ENCODE measurements at places on chromosomes 2 and 18.
A peak's percentile ranks its signal among the peaks of the same experiment; 100 is the strongest.

DNA sequence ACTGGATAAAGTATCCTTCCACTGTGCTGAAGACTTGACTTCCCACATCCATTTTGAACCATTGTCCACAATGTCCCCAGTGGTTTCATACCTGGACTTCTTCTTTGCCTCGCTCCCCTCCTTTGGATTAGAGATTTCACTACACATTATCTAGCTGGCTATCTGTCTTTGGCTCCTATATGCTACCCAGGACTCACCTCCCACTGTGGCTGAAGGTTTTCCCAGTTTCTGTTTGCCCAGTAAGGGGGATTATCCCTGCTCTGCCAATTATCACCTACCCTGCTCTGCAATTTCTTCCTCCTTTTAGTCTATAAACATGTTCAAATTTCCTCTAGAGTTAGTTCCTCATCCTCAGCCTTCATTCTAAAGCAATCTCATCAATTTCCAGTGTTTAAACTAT lies 9.1 kb downstream of the NDUFS1 start:
- DNase-seq, result no peak

DNA sequence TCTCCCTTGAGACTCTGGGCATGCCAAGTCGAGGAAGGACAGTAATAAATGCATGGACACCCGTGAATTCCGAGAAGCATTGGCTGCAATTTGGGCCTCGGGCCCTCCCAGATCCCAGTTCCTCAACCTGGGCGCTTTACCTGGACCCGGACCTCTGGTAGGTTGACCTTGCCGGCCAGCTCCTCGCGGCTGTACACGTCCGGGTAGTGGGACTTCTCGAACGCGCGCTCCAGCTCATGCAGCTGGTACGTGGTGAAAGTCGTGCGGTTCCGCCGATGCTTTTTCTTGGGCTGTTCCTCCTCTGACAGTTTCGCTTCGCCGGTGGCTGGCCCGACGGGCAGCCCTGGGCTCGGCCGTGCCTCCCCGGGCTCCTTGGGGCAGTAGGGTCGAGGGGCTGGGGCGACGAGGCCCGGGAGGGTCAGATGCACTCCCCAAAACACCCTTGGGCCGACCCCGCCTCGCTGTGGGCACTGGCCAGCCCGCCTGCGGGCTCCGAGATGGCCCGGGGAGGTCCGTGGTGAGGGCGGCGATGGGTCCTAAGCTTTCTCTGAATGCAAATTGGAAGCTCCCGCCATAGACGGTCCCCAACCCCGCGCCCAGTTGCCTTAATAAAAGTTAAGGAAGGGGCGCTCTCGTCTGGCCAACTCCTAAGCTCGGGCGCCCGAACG lies 899 bp downstream of the RAX start:
- DNase-seq, result no peak

DNA sequence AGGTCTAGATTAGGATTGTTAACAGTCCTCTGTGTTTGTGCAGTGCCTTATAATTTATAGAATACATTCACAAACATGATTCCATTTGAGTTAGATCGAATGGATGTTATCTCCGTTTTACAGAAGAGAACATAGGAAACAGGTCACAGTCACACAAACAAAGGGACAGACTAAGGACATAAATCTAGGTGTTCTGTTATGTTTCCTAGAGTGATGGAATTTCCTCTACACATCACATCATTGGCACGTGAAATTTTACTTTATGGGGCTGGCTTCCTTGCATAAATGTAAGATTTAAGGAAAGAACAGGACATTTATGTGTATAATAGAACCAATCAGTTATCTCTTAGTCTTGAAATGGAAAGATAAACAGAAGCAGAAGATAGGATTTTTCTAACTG lies 6.4 kb downstream of the TRIM54 start:
- no peak for DNase-seq

- peak; percentile 81 for DNase-seq
Observed at GRCh38 chr18:12041561-12041960, 52.1 kb upstream of the ANKRD62 start.

DNA sequence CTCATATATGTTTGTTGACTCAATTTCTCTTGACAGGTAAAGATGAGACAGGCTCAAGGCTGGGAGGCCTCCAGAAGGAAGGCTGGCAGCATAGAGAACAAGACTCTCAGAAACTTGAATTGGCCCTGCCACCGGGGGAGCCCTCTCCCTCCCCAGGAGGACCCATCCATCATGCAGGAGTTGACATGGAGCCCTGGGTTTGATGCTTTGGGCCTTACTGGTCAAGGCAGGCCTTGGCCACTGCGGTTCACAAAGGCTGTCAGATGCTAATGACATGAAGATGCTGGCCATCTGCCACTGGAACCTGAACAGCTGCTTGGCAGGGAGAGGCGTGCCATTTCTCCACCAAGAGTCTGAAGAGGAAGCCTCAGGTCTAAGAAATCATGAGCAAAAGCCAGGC lies 193.6 kb downstream of the MTCL1 start:
- DNase-seq, result no peak

DNA sequence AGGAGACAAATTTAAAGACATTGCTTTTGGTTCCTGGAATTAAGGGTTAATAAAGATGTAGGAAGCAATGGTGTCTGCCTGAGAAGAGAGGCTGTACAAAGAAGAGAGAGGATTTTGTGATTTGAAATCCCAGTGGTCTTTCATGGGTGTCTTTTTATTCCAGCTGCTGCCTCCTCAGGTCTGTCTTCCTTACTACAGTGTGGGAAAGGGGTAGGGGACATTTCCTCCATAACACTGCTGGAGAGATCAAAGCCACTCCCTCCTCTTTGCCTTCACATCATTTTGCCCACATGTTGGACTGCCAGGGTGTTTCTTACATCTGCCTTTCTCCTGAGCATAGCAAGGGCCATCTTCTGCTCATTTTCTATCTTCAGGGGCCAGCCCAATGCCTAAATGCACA lies 348.5 kb downstream of the EN1 start:
- no peak for DNase-seq

GRCh38 chr2:235382179-235382578 lies 111.7 kb upstream of the AGAP1 start:
- no peak for DNase-seq

- no peak for DNase-seq
Observed at GRCh38 chr18:64513401-64513800, 364.5 kb upstream of the LINC00305 start.

GRCh38 chr2:220417503-220417902 lies 790.1 kb downstream of the SLC4A3 start:
- DNase-seq, result no peak

GRCh38 chr2:75276093-75277029 lies 77.0 kb upstream of the TACR1 start:
- DNase-seq, result peak; percentile 4

- no peak for DNase-seq
Observed at GRCh38 chr2:186962085-186962747, 113.2 kb upstream of the ZSWIM2 start.

DNA sequence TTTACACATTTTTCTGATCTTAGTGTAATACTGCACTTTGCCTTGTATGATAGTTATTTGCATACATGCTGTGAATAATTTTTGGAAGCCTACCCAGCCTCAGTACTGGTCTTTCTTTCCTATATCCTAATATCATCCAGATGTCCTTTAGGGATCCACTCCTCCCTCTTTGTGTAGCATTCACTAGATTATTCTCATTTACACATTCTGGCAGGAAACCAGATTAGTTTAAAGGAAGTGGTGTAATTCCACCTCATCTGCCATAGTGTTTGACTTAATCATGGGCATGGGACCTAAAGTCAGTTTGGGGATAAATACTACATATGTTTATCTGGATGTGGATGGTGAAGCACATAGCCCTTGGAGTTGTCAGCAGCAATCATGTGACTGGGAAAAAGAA lies 444.9 kb upstream of the MAP2 start:
- no peak for DNase-seq

DNA sequence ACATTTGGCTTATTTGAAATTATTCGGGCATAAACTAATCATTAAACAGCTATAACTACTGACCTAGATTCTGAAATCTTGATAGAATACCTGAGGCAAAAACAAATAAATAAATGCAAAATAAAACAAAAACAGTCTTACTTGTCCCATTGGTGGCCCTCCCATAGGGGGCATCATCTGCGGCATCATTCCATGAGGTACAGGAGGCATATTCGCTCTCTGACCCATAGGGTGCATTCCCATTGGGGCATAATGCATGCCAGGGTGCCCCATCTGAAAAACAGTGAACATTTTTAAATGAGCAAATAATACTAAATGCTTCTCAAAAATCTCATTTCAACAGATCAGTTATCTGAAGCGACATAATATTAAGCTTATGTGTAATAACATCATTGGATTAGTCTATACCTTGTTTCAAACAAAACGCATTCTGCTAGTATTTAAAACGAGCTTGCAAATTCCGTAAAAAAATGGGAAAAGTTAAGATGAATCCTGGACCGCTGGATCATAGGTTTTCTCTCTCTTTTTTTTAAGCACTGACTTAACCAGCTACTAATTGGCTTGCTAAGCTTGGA lies 1.3 kb downstream of the PRPF40A start:
- no peak for DNase-seq

DNA sequence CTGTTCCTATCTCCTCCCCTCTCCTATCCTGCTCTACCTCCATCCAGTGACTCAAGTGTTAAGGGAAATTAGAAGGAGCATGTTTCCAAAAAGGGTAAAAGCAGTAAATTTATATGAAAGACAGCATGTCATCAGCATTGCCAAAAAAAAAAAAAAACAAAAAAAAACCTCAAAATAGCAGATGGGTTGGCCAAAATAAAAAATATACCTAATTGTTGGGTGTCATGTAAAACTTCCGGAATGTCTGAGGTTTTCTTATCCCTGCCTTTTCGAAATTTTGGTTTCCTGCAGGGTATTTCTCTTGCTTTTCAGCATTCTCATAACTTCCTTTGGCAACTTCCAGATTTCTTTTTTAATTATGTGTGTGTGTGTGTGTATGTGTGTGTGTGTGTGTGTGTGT lies 241.6 kb upstream of the FN1 start:
- DNase-seq, result no peak

DNA sequence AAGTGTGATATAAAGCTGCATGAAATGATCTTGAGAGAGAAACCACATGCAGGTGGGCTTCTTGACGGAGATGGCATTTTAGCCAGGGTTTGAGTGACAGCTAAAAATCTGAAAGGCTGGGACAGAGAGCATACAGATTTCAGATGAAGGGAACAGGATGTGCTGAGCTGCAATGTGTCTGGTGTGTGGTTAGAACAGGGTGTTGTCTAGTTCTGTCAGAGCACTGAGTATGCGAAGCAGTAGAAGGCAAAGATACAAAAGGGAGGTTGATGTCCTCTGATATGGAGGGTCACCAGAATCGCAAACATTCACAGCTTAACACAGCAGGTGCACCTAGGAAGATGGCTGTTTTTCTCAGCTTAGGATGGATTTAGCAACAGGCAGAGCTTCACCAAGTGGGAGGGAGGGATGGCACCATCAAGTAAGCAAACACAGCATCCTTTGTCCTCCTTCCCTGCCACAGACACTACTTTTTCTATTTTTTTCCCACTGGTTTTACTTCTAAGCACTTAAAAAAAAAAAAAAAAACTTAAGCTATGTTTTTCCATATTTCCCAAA lies 182.5 kb downstream of the TMX3 start:
- no peak for DNase-seq

GRCh38 chr2:135299658-135300244 lies 231.3 kb downstream of the ZRANB3 start:
- no peak for DNase-seq

DNA sequence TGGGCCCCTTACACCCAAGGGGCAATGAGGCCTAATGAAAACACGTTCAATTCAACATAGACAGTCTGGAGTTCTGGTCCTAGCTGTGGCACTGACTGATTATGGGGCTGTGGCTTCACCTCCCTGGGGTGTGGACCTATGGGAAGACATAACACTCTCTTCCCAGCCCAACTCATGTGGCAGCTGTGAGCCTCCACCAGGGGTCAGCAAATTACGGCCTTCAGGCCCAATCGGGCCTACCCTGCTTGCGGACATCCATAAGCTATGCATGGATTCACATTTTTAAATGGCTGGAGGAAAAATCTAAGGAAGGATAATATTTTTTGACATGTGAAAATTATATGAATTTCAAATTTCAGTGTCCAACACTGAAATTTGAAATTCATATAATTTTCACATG lies 101.3 kb downstream of the LOXHD1 start:
- DNase-seq, result no peak

DNA sequence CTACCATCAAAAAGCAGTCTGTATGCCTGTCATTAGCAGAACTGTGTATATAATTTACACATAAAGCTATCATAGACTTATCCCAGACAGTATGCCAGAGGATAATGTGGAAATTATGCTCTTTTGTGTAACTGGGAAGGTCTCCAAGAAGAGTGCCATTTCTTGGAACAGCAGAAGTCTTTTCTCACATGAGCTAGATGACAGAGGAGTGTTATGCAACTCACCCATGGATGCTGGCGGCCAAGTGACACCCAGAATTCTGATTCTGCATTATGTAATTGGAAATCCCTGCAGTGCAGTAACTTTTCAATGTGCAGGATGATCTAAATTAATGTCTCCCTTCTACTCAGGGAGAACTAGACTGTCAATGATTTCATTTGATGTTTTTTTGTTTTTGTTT lies 160.0 kb downstream of the UBE2E3 start:
- peak; percentile 74 for DNase-seq

- no peak for DNase-seq
Observed at GRCh38 chr2:239472235-239472775, 71.5 kb upstream of the HDAC4 start.

- DNase-seq, result no peak
Observed at GRCh38 chr2:43648994-43649701, 12.1 kb downstream of the PLEKHH2 start.

GRCh38 chr2:118852605-118853128 lies 5.2 kb upstream of the EN1 start:
- no peak for DNase-seq

GRCh38 chr2:5330961-5331360 lies 361.2 kb upstream of the SOX11 start:
- DNase-seq, result no peak

DNA sequence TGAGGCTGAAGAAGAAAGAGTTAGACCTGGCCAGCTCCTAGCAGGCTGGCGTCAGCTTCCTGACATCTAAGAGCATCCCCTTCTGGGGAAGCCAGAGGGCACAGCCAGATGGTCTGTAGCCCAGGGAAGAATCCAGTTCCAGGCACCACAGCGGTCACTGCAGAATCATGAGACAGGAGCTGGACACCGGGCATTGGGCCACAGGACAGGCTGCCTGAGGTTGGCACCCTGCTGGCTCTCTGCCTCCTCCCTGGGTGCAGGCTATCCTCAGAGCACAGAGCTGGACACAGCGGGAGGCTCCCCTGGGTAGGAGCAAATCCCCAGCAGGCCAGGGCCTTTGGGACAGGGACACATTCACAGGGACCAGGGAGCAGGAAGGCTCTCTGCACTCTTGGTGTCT lies 19.8 kb upstream of the ATOH8 start:
- no peak for DNase-seq

DNA sequence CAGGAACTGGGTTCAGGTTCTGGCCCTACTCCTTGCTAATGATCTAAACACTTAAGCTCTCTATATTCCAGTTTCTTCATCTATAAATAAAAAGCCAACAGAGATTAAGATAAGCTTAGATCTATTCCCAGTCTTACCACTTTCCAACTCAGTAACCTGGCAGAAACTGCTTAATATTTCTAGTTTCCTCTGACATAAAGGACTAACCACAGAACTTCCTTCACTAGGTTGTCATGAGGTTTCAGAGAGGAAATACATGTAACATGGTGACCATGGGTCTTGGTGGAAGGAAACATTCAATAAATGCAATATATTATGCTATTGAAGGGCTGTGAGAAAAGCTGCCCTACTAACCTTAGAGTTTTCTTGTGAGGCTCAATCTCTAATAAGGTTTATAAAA lies 114.4 kb upstream of the PDE1A start:
- no peak for DNase-seq
